ENCODE measurements at places on chromosomes 12 and 14.
A peak's percentile ranks its signal among the peaks of the same experiment; 100 is the strongest.

DNA sequence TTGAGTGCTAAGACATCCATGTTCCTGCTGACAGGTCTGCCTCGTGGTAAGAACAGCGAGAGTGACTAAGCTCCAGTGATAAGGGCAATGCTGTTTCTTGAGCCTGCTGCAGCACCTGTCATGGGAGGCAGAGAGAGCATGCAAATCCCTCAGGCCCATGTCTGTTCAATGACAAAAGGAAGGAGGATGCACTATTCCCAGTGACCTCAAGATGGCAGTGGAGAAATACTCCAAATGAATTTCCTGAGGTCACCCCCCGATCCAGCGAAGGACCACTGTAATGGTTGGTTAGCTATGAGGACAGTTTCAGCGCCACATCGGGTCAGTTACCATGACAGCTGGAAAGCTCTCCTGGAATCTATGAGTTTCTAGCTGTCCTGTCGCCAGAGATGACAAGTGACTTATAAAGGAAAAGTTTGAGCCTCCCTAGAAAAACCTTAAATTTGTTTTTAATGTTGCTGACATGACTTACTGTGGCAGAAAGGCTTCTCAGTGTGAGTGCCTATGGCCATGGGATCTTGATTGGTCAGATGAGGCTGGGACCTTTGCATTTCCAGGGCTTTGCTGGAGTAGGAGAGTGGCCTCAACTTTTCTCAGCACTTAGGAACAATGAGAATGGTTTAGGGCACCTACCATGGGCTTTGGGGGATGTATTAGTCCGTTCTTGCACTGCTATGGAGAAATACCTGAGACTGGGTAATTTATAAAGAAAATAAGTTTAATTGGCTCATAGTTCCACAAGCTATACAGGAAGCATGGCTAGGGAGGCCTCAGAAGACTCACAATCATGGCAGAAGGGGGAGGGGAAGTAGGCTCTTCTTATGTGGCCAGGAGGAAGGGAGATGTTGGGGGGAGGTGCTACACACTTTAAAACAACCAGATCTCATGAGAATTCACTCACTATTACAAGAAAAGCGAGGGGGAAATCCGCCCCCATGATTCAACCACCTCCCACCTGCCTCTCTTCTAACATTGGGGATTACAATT is 88.0 kb upstream of the TMEM260 start:
- peak; percentile 44 for DNase-seq

- no peak for DNase-seq
Observed at GRCh38 chr14:32509632-32510187, 180.6 kb downstream of the AKAP6 start.

- peak; percentile 52 for DNase-seq
Observed at GRCh38 chr14:72948481-72949138, 22.3 kb downstream of the DCAF4 start.

- DNase-seq = no peak
Observed at GRCh38 chr14:68518761-68519670, 273.9 kb downstream of the ZFP36L1 start.

DNA sequence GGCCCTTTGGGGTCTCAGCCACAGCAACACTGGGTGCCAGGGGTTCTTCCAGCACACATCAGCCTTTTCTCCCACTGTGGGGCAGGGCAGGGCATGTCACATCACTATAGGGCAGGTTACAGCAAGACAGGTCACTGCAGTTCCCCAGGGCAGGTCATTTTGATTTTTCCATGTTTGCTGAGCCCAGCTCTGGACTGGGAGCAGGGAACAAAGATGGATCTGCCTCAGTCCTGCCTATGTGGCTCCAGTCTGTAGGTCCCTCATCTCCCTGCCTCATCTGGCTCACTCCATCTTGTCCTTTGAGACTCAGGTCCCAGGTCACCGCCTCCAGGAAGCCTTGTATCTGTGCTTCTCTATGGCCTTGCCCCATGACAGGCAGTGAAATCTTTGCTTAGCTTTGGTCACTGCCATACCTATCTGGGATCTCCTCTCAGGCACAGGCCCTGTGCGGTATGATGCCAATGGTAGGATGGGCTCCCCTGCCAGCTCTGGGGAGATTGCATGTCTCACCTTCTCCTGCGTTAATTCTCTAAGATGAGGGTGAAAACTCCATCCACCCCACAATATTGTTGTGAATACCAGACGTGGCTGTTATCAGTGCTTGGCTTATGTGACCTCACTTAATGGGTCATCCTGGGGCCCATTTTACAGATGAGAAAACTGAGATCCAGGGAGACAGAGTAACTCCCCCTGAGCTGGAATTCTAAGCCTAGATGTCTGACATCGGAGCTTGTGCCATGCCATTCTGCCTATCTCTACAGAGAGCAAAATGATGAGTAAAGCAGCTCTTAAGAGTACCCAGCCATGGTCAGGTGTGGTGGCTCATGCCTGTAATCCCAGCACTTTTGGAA is 1.5 kb downstream of the SERPINA6 start:
- DNase-seq = no peak

- DNase-seq = no peak
Observed at GRCh38 chr14:68374682-68375081, 418.2 kb downstream of the ZFP36L1 start.
